ENCODE measurements at places on chromosomes 7 and 10.

GRCh38 chr7:151076863-151077704, 3.5 kb downstream of the FASTK start:
- DNase-seq: no peak

- no peak for DNase-seq
Observed at GRCh38 chr7:128033246-128033645, 2.0 kb upstream of the LRRC4 start.

GRCh38 chr7:45147858-45148652, 9.5 kb upstream of the RAMP3 start:
- no peak for DNase-seq

- DNase-seq: no peak
Observed at GRCh38 chr7:44713141-44713540, 35.5 kb upstream of the ZMIZ2 start.

DNA sequence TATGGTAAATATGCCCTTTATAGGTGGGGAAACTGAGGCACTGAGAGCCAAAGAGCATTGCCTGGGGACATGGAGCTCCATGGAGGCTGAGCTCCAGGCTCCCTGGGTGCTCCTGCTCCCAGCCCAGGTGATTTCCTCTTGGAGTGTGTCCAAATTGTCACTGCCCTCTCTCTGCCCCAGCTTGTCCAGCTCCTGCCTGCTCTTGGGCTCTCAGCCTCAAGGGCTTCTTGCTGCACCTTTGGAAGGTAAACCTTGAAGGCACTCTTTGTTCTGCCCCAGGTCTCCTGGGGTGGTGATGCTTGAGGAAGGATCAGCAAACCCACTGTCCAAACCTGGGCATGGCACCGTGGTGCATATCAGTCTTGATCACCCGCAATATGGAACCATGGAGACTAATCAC, 166.1 kb downstream of the RPS24 start:
- DNase-seq: no peak

Measured in CD4-positive, alpha-beta T cell treated with Interleukin-17A for 4 hours (primary cell).